ENCODE measurements at places on chromosomes 6 and 20.

DNA sequence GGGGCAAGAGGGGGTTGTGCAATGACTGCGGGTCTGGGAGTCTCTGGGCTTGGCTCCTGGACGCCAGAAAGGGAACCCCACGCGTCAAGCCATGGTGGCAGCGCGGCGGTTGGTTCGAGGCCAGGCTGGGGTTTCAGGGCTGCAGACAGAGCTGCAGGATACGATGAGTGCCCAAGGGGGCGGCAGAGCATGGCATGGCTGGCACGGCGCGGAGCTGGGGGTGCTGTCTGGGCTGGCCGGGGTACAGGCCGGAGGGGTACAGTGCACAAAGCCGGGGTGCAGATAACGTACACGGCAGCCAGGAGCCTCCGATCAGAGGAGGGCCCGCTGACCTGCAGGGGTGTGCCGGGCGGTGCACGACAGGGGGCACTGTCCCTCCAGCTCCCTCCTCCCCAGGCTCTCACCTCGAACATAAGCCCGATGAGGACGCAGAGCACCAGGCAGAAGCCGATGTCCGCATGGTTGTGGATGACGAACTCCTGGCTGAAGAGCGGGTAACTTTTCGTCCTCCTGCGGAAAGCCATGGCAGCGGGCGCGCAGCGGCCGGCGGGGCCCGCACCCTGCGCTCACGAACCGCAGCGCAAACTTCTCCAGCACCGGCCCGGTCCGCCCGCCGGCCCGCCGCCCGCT lies 353 bp downstream of the TRAM2 start:
- DNase-seq, result peak; percentile 35

DNA sequence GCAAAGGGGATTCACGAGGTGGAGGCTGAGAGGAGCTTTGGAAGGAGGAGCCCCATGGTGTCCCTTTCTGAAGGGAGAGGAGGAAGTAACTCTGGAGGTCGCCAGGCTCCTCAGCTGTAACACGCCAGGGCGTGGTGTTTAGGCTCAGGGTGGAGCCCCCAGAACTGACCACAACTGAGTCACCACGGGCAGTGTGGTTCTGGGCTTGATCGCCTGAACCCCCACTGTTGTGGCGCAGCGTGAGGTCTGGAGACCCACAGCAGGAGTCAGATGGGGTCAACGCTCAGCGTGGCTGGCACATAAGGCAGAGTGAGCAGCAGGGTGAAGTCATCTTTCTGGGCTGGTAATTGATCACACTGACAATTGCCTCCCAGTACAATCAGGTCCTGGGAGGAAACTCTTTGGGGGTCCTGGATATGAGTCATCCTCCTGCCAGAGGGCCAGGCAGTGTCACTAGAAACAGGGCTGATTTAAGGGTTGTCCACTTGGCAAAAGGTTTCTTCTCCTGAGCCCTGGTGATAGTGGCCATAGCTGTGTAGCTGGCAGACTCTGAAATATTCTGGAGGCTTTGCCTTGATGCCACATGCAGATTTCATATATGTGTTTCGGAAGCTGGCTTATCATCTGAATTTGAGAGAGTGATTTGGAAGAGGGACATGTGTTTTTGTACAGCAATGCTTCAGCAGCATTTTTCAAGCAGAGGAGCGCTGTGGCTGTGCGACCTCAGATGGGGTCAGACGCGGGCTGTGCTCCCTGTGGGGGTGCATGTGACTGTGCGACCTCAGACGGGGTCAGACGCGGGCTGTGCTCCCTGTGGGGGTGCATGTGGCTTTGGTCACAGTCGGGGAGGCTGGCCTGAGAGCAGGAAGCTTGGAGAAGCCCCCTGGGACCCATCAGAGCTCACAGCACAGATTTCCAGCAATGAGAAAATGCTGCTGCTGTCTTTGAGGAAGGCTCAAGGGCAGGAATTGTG lies 50.0 kb downstream of the SYNJ2 start:
- peak; percentile 80 for DNase-seq

GRCh38 chr6:169326067-169326799 lies 72.6 kb upstream of the THBS2 start:
- no peak for DNase-seq

- DNase-seq, result no peak
Measured at GRCh38 chr6:129501740-129502660, 208.0 kb downstream of the ARHGAP18 start.

DNA sequence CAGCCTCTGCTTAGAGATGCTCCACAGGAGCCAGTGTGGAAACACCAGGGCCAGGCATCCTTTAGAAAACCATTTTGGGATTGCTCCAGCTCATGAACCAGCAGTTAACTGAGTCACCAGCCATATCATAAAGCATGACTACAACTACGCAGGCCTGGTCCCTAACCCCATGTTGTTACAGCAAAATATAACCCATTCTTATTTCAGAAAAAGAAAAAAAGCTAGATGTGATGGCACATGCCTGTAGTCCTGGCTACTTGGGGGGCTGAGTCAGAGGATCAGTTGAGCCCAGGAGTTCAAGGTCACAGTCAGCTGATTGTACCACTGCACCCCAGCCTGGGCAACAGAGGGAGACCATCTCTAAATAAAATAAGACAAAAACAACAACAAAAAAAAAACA lies 36.8 kb downstream of the C6orf15 start:
- DNase-seq, result no peak

DNA sequence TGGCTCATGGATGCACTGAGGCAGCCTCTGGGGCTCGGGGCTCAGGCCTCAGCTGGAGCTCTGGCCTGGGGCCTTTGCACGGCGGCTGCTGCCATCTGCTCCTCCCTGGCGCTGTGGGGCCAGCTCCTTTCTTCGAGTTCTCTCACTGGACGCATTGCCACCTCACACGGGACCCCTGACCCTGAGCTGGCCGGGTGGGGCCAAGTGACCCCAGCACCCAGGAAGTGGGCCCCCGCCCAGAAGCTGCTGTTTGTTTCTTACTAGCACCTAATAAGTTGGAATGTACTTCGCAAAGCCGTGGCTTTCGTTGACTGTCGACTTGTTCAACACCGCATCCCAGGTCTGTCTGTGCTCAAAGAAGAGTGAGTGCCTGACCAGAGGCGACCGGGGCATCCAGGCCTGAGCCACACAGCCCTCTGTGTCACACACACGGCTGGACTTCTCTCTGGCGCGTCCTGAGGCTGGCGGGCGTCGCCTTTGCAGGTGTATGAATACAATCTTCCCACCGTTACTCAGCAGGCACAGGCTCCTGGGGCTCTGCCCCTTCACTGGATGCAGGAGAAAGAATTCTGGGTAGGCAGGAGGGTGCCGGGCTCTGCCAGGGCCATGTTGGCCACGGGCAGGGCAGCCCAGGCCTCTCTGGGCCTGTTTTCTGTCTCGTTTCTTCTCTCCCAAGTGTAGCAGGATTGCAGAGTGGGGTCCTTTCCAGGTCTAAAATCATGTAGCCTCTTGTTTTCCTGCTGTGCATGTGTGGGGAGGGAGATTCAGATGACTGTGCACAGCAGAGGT lies 112.9 kb downstream of the DLL1 start:
- DNase-seq, result no peak

DNA sequence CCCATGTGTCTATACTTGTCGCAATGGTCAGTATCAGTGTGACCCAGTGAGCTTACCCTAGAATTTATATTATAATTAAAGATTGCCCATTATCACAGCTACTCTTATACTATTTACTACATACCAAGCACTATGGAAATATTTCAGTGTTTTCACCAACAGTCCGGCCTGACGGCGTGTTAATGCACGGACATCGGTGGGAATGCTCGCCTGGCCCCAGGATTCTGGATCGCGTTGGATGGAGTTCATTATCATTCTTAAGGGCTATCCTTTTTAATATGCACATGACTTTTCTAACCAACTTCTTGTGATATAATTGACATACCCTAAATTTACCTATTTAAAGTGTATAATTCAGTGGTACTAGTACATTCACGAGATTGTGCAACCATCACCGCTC lies 51.8 kb upstream of the AFDN start:
- DNase-seq, result no peak

DNA sequence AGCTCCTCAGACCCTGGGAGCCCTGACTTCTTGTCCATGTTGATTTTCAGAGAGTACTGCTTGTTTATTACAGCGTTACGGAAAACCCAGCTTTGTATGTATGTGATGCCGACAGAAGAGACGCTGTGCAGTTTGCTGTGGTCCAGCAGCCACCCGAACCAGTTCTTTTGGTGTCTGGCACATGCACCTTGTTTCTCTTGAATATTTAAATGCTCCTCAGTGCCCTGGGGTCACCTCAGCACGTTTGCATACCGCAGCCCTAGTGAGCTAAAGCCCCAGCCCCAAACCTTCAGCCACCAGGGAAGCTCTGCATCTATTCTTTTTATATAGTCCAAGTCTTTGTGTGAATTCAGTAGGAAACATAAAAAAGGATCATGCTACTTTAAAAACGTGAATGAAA lies 39.9 kb downstream of the AFDN start:
- DNase-seq, result no peak

- DNase-seq, result no peak
Measured at GRCh38 chr6:12064131-12064530, 52.0 kb downstream of the HIVEP1 start.

GRCh38 chr20:7347409-7347808 lies 579.9 kb downstream of the BMP2 start:
- no peak for DNase-seq

DNA sequence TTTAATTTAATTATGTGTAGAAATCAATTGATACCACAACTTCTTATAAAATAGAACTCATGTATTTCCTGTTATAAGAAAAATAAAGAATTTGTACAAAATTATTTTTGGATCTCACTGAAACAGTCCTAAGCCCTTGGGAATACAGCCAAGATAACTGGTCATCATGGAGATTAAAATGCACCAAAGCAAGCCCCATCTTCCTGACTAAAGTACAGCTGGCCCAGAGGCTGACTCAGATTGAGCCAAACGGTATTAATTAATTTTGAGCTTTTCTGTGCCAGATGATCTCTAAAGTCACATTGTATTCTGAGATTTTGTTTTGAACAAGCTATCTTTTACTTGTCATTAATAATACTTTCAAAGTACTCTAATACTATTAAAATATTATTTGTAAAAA lies 978.5 kb downstream of the TBC1D32 start:
- DNase-seq, result no peak

- DNase-seq, result peak; percentile 53
Measured at GRCh38 chr6:149852180-149852579, 12.0 kb downstream of the LRP11 start.

GRCh38 chr6:100493206-100493888 lies 28.6 kb upstream of the SIM1 start:
- no peak for DNase-seq

GRCh38 chr6:52352239-52353018 lies 9.5 kb upstream of the PAQR8 start:
- peak; percentile 39 for DNase-seq

DNA sequence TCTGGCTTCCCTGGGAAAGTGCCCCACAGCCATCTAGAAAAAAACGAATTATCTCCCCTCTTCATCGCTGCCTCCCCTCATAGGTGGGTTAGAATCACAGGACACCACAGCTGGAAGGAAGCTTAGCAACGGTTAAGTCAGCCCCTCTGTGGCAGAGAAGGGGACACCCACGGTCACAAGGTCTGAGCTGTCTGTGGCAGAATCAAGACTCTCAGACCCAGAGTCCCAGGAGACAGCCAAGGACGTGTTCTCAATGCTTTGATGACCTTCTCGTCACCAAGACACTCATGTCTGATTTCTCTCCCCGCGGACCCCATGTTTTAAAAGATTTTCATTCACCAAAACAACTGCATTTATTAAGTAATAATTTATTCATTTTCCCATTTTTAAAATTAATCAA lies 221.5 kb downstream of the NRN1 start:
- no peak for DNase-seq

GRCh38 chr6:138528137-138528536 lies 28.8 kb upstream of the NHSL1 start:
- DNase-seq, result no peak

DNA sequence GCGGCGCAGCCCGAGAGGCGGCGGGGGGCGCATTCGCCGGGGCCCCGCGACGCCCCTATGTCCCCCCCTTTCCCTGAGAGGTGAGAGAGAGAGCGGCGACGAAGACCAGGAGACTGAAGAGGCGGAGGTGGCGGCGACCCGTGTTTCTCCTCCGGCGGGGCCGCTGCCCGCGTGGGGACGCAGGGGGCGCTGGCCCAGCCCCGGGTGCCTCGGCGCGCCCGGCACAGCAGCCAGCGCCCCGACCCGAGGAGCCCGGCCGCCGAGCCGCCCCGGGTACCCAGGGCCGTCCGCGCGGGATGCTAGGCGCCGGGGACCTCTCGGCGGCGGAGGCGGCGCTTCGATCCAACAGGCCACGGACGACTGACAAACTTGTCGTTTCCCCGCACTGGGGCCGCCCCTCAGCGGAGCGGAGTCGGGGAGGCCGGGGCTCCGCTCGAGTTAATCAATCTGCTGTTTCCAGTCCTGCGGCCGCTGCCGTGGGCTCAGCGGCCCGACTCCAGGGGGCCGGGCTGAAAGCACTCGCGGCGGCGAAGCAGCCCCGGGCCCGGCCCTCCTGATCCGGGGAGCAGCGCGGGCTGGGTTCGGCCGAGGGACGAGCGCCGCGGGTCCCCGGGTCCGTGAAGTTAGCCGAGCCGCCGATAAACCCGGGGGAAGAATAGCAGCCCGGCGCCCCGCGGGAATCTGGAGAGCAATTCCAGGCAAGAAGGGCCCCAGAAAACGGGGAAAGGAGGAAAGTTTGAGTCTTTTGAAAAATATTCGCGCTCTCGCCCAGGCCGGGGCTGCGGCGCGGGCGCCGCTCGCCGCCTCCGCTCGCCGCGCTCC lies 631 bp downstream of the MDGA1 start:
- peak; percentile 26 for DNase-seq

- no peak for DNase-seq
Measured at GRCh38 chr20:36574366-36575135, 1.2 kb downstream of the TGIF2 start.

- DNase-seq, result peak; percentile 17
Measured at GRCh38 chr6:154615483-154616025, 105.1 kb upstream of the CNKSR3 start.

- no peak for DNase-seq
Measured at GRCh38 chr20:3011752-3012151, 31.7 kb upstream of the GNRH2 start.

- DNase-seq, result no peak
Measured at GRCh38 chr6:140485740-140486449, 1111.4 kb upstream of the CITED2 start.

GRCh38 chr20:39909447-39909846 lies 779.6 kb downstream of the MAFB start:
- DNase-seq, result peak; percentile 1

- no peak for DNase-seq
Measured at GRCh38 chr6:112466373-112467151, 119.4 kb downstream of the RFPL4B start.

DNA sequence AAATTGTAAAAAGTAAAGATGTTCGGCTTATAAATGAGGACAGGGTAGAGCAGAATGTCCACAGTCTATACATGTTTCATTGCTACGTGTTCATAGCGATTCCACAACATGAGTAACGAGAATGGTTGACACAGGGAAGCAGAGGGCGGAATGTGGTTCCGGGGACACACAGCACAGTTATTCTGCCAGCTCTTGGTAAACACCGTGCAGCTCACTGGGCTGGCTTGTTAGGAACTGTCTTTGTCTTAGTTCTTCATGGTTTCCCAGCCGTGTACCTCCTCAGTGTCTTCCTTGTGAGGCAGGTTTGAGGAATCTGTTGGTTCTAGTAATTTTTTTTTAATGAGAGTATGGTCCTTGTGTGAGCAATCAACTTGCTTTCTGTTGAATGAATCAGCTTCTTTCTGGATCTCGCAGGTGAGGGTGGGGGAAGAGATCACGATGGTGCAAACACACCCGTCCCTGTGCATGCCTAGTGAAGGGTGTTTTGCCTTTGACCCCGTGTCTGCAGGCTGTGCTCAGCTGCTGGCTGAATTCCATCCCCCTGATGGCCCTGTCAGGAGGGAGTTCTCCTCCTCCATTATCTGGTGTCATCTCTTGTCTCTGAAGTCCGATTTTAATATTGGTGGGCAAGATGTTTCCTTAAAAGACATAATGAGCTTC lies 168.2 kb downstream of the SMOC2 start:
- DNase-seq, result no peak

- no peak for DNase-seq
Measured at GRCh38 chr6:100627911-100628758, 163.4 kb upstream of the SIM1 start.
